SIG-M5 (cell line): ENCODE measurements at places on chromosomes 12 and 14.

GRCh38 chr12:53462935-53463334 lies 11.0 kb downstream of the PCBP2 start:
- DNase-seq, result no peak

DNA sequence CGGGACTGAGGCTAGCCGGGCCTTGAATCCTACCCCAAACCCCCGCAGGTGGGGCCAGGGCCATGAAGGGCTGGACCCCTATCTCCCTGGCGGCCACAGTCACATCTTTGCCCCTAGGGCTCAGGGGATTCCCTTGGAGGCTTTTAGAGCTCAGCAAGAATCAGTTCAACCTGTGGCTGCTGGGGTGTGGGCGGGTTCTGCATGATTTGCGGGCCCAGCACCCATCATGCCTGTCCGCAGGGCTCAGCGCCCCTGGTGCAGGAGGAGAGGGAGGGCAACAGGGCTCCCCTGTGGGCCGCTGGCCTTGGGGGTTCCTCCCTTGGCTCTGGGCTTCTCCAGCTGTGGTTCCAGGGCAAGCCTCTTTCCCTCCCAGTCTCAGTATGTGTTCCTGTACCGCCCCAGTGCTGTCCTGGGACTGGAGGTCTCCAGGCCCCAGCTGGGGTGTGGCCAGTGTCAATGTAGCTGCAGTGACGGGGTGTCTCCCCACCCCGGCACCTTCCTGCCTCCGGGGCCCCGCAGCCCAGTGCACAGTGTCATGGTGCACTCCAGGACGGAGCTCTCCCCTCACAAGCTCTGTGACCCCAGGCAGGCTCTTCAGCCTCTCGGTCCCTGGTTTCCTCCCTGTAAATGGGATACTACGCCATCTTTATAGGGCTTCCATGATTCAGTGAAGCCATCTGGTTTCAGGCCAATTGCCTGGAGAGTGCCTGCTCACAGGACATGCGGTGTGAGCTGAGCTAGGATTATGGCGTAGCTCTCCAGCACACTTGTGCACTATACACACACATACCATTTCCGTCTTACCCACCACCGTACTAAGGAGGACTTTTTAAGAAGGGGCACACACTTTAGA lies 9.9 kb upstream of the LBHD2 start:
- DNase-seq, result no peak

- DNase-seq, result no peak
Observed at GRCh38 chr14:52944254-52944653, 6.6 kb downstream of the FERMT2 start.

DNA sequence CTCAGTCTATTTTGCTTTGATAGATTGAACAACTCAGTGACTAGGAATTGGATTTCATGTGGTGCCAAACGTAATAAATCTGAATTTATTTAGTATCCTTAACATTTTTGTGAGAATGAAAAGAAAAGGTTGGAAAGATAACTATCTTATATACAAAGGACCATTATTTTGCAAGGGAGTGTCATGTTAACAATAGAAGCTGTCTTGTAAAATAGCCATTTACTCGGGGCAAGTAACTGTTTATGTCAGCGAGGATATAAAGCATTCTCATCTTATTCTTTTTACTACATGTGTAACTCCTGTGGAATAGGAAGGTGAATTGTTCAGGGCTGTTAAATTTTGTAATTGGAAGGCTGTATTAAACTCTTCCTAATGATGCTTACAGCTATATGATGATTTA lies 5.9 kb downstream of the RERGL start:
- DNase-seq, result no peak

- no peak for DNase-seq
Observed at GRCh38 chr12:132118876-132119275, 25.2 kb downstream of the DDX51 start.

GRCh38 chr14:99597911-99598600 lies 6.0 kb downstream of the CCDC85C start:
- no peak for DNase-seq
